Amygdala (tissue), 56 donors: ENCODE measurements at places on chromosomes 3 and 15.

DNA sequence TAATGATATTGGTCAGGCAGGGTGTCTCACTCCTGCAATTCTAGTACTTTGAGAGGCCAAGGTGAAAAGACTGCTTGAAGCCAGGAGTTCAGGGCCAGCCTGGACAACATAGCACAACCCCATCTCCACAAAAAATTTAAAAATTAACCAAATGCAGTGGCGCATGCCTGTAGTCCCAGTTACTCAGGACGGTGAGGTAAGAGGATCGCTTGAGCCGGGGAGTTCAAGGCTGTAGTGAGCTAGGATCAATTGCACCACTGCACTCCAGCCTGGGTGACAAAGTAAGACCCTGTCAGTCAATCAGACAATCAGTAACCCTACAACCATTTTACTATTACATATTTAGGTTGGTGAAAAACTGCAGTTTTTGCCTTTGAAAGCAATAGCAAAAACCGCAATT, 43.0 kb downstream of the RBM15B start:
- no peak for DNase-seq

DNA sequence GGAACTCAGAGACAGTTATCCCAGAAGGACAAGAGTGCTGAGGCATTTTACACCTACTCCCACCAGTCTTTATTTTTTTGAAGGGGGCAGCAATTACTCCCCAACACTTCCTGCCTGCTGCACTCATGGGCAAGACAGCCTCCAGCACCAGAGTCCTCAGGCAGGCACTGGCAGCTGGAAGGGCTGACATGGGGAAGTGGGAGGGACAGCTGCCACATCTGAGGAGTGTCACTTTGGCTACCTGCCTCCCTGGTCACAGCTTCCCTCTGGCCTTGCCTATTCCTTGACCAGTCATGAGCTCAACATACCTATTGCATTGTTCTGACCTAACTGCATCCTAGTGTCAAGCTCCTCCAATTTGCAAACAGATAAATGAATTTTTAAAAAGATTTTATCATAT, 10.2 kb upstream of the LACTB start:
- DNase-seq, result no peak

GRCh38 chr15:90570643-90571042, 40.9 kb downstream of the CRTC3 start:
- DNase-seq, result no peak

DNA sequence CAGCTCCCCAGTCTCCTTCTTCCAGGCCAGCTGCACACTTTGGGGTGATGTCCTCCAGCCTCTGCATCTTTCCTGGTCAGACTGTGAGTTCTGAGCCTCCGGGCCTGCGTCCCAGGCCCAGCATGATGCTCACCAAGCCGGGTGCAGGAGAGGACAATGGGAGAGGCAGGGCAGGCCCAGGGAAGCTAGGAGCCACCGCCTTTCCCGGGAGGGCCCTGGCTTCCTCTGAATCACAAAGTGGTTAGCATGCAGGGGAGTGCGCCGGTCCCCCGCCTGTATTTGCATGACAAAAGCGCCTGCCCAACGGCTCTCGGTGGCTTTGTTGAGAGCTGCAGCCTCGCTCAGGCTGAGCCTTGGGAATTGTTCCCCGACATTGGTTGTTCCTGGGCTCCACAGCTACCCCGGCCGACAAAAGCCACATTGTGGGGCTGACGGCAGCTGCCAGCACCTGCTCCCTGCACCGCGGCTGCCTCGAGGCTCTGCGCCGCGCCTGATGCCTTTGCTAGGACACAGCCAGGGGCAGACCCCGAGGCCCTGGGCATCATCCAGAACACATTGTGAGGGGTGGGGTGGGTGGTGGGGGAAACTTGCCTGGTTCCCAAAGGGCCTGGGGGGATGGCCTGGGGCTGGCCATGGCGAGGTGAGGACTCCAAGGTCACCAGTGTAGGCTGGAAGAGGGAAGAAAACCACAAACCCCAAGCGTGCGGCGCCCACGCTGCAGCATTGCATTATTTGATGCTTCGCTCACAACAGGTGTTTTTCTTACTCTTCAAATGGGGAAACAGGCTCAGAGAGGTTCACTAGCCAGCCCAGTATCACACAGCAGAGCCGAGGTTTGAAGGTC, 20.0 kb upstream of the KLF13 start:
- peak; percentile 92 for DNase-seq

DNA sequence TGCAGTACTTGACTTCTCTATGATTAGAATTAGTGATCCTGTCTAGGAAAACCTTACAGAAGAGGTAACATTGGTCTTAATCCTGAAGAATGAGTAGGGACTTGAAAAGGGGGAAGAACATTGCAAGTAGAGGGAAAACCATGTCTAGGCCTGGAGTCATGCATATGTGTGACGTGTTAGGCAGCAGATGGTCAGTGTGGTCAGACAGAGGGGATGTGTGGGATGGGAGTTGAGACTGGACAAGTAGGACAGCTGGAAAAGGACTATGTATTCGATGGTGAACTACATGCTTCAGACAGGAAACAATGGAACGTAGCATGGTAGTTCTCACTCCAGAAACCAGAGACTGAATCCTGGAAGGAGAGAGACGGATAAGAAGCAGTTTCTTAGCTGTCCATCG, 235.6 kb upstream of the LRTM1 start:
- DNase-seq, result no peak

- DNase-seq, result no peak
Observed at GRCh38 chr3:45906681-45907407, 20.5 kb downstream of the CCR9 start.

DNA sequence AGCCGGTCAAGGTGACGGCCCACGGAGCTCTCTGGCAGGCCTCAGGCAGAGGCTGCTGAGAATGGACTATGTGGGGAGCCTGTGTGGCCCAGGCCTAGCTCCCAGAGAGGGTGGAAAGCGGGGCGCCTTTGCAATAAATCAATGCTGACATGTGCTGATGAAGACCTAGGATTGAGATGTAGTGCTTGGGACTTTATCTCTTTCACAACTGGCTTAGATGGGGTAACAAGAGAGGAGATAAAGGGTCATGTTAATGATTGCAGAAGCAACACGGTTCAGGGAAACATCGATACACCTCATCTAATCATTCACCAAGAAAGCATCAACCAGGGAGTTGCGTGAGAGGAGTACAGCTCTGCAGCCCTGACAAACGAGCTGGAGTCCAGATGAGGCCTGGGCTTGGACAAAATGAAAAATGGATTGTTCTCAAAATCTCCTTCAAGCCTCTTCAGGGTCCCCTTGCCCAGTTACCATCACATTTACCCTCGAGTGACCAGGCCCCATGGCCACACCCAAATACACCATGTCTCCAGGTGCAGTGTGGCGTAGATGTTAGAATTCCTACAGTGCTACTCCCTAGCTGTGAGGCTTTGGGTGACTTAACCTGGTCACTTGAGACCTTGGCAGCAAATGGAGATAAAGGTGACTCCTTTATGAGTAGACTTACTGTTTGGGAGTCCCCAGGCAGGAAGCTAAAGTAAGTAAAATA, 146.4 kb upstream of the LIPC start:
- no peak for DNase-seq
